ENCODE measurements at places on chromosomes 13 and 19.

GRCh38 chr13:81987159-81987558 is 1646.2 kb upstream of the SPRY2 start:
- DNase-seq = no peak

GRCh38 chr13:98100481-98100880 is 42.4 kb upstream of the FARP1 start:
- DNase-seq = no peak

- DNase-seq = no peak
Observed at GRCh38 chr19:18904334-18905057, 8.5 kb upstream of the CERS1 start.

- no peak for DNase-seq
Observed at GRCh38 chr19:12913851-12914690, 5.0 kb downstream of the SYCE2 start.

- no peak for DNase-seq
Observed at GRCh38 chr19:14480700-14481079, 5.5 kb upstream of the PTGER1 start.

All from RWPE2 (cell line).